Kidney epithelial cell (primary cell): ENCODE measurements at places on chromosomes 16 and 17. TPM values are rescaled to one million over a fixed set of nuclear protein-coding genes. Genes with fewer than 3 reads are reported as not detected.

The RAI1 gene
- 31.3 and 35.0 TPM in 2 replicates for total RNA-seq

The ORC6 gene
- total RNA-seq, result 7.5 and 9.7 TPM in 2 replicates

The FAM171A2 gene
- total RNA-seq, result 12.6 and 16.3 TPM in 2 replicates

The FOXN1 gene
- not detected in 2 replicates for total RNA-seq

The OR2C1 gene
- total RNA-seq, result 0.08 TPM in 1 of 2 replicates, not detected in the other

The ZNF385C gene
- 0.04 and 0.34 TPM in 2 replicates for total RNA-seq

The NOL3 gene
- total RNA-seq, result 23.9 and 28.3 TPM in 2 replicates

The SMIM22 gene
- total RNA-seq, result 37.0 TPM in 1 of 2 replicates, not detected in the other

The TGFB1I1 gene
- total RNA-seq, result 116 and 138 TPM in 2 replicates

The ATF7IP2 gene
- total RNA-seq, result 4.6 and 6.5 TPM in 2 replicates

The PMP22 gene
- 12.6 TPM in 2 replicates for total RNA-seq

The ENKD1 gene
- 24.0 and 28.7 TPM in 2 replicates for total RNA-seq

The FGF11 gene
- total RNA-seq, result 1.5 and 1.8 TPM in 2 replicates

The CBFA2T3 gene
- 0.14 and 0.63 TPM in 2 replicates for total RNA-seq

The KLHL10 gene
- not detected in 2 replicates for total RNA-seq

The APOBR gene
- total RNA-seq, result 0.21 TPM in 2 replicates

The MYH8 gene
- total RNA-seq, result not detected in 2 replicates

The FMNL1 gene
- total RNA-seq, result 26.0 and 27.5 TPM in 2 replicates

The MRPL27 gene
- 89.2 and 92.5 TPM in 2 replicates for total RNA-seq

The RAPGEFL1 gene
- 2.3 and 3.4 TPM in 2 replicates for total RNA-seq

The NOTUM gene
- total RNA-seq, result 0.17 TPM in 1 of 2 replicates, not detected in the other

The ANKRD13B gene
- total RNA-seq, result 13.1 and 13.8 TPM in 2 replicates

The TAT gene
- 0.07 TPM in 1 of 2 replicates, not detected in the other for total RNA-seq

The FOXF1 gene
- total RNA-seq, result under 0.01 TPM in 1 of 2 replicates, not detected in the other

The ARL5C gene
- not detected in 2 replicates for total RNA-seq

The PRR15L gene
- 0.27 and 0.92 TPM in 2 replicates for total RNA-seq

The PIMREG gene
- 6.8 and 10.4 TPM in 2 replicates for total RNA-seq

The TPPP3 gene
- total RNA-seq, result 0.46 and 1.4 TPM in 2 replicates

The ITGB3 gene
- total RNA-seq, result 174 and 183 TPM in 2 replicates

The CCL4 gene
- 0.27 TPM in 1 of 2 replicates, not detected in the other for total RNA-seq

The HID1 gene
- 25.2 and 28.5 TPM in 2 replicates for total RNA-seq

The HEATR9 gene
- total RNA-seq, result not detected in 2 replicates

The C1QBP gene
- total RNA-seq, result 200 and 232 TPM in 2 replicates

The LONP2 gene
- total RNA-seq, result 29.1 and 36.2 TPM in 2 replicates

The CHST6 gene
- total RNA-seq, result 1.6 and 2.4 TPM in 2 replicates

The CLEC10A gene
- total RNA-seq, result not detected in 2 replicates

The GRIN2C gene
- total RNA-seq, result not detected in 2 replicates

The TMED6 gene
- total RNA-seq, result not detected in 2 replicates

The HLF gene
- 0.25 and 0.34 TPM in 2 replicates for total RNA-seq

The SOX9 gene
- 65.9 and 80.0 TPM in 2 replicates for total RNA-seq

The CMTM2 gene
- 0.54 and 1.4 TPM in 2 replicates for total RNA-seq

The NT5M gene
- total RNA-seq, result 3.8 and 4.9 TPM in 2 replicates

The RASD1 gene
- 0.17 and 0.21 TPM in 2 replicates for total RNA-seq

The GRAP gene
- total RNA-seq, result 1.2 and 1.6 TPM in 2 replicates

The RHBDL3 gene
- total RNA-seq, result not detected in 2 replicates

The FBXW10 gene
- not detected in 2 replicates for total RNA-seq

The ABCC3 gene
- total RNA-seq, result 0.82 and 1.3 TPM in 2 replicates

The GRAPL gene
- not detected in 2 replicates for total RNA-seq

The ADAMTS18 gene
- total RNA-seq, result 0.75 and 2.0 TPM in 2 replicates

The AOC3 gene
- 0.08 and 0.55 TPM in 2 replicates for total RNA-seq

The BOLA2B gene
- 312 and 512 TPM in 2 replicates for total RNA-seq

The CCDC154 gene
- total RNA-seq, result 0.08 and 0.14 TPM in 2 replicates

The NOXO1 gene
- 0.96 TPM in 1 of 2 replicates, not detected in the other for total RNA-seq

The SMTNL2 gene
- 0.14 and 0.46 TPM in 2 replicates for total RNA-seq

The SLC5A11 gene
- total RNA-seq, result not detected in 2 replicates

The TBC1D3B gene
- 6.3 TPM in 1 of 2 replicates, not detected in the other for total RNA-seq

The KCNH4 gene
- total RNA-seq, result 0.14 TPM in 1 of 2 replicates, not detected in the other

The TNFRSF12A gene
- 572 and 754 TPM in 2 replicates for total RNA-seq
